ENCODE measurements at places on chromosomes 2 and 18. TPM values are rescaled to one million over a fixed set of nuclear protein-coding genes. Genes with fewer than 3 reads are reported as not detected.
A peak's percentile ranks its signal among the peaks of the same experiment; 100 is the strongest.

DNA sequence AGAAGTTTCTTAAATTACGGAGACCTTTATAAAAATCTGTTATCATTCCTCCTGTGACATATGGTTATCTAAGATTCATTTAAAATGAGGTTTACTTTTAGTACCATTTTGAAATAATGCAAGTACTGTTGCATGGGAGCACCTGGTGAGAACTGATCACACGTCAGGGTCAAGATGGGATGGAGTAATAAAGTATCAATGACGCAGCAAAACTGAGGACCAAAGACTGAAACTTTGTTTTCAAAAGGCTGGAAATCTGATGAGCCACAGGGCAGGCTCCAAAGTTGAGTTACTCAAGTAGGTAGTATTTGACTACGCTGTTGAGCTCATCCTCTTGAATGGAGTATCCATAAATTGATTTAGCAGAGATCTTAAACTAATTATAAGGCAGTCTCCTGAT lies 411.9 kb upstream of the ZNF804A start:
- H3K27ac ChIP-seq: no peak overlapping the region
- H3K4me3 ChIP-seq: no peak overlapping the region
- no peaks in the 10 kb centered on the region for H3K36me3 ChIP-seq
- no peaks in the 10 kb centered on the region for H3K27me3 ChIP-seq

GRCh38 chr2:32446369-32446768 lies 89.5 kb downstream of the BIRC6 start:
- peaks cover 8% of the 10 kb centered on the region for H3K4me1 ChIP-seq
- H3K27ac ChIP-seq: peak overlapping the region; percentile 98
- no peak for DNase-seq
- peaks cover 3% of the 10 kb centered on the region for H3K27me3 ChIP-seq

- no peak overlapping the region for H3K27ac ChIP-seq
- no peak for DNase-seq
- no peaks in the 10 kb centered on the region for H3K4me1 ChIP-seq
- H3K27me3 ChIP-seq: no peaks in the 10 kb centered on the region
- no peak overlapping the region for H3K4me3 ChIP-seq
Measured at GRCh38 chr2:157420771-157421323, 23.0 kb downstream of the CYTIP start.

GRCh38 chr2:104734937-104735586 lies 118.9 kb upstream of the POU3F3 start:
- no peak overlapping the region for H3K27ac ChIP-seq
- H3K27me3 ChIP-seq: no peaks in the 10 kb centered on the region
- H3K4me3 ChIP-seq: no peak overlapping the region
- no peaks in the 10 kb centered on the region for H3K4me1 ChIP-seq
- DNase-seq: no peak
- no peaks in the 10 kb centered on the region for H3K36me3 ChIP-seq

DNA sequence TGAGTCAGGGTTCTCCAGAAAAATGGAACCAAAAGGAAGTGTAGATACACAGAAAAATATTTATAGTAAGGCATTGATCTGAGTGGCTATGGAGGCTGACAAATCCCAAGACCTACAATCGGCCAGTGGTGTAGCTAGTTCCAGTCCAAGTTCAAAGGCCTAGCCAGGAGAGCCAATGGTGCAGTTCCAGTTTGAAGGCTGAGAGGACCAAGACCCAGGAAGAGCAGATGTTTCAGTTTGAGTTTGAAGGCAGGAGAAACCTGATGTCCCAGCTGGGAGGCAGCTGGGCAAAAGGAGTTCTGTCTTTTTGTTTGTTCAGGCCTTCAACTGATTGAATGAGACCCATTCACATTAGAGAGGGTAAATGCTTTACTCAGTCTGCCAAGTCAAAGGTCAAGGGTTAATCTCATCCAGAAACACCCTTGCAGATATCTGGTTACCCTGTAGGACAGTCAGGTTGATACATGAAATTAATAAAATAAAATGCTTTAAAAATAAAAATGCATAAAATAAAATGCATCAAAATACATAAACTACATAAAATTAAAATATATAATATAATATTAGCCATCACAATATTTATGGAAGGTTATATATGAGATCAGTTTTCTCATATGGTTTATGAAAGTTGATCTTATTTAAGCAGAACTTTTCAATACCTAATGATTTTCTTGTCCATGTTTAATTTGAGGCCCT lies 38.7 kb downstream of the KCNE4 start:
- H3K4me1 ChIP-seq: peaks cover 43% of the 10 kb centered on the region
- no peak for DNase-seq
- H3K27ac ChIP-seq: peak overlapping the region; percentile 85
- no peak overlapping the region for H3K4me3 ChIP-seq

- H3K27ac ChIP-seq: peak overlapping the region; percentile 78
- H3K36me3 ChIP-seq: no peaks in the 10 kb centered on the region
- peak; percentile 75 for DNase-seq
- peak overlapping the region; percentile 95 for H3K4me3 ChIP-seq
- peaks cover 28% of the 10 kb centered on the region for H3K4me1 ChIP-seq
Measured at GRCh38 chr18:48949606-48950535, 894 bp downstream of the SMAD7 start.

GRCh38 chr2:238509151-238509835 lies 82.6 kb downstream of the ASB1 start:
- H3K36me3 ChIP-seq: peaks cover 6% of the 10 kb centered on the region
- H3K27ac ChIP-seq: peak overlapping the region; percentile 66
- H3K27me3 ChIP-seq: no peaks in the 10 kb centered on the region

GRCh38 chr2:20467789-20468548 lies 21.1 kb downstream of the RHOB start:
- peaks cover 7% of the 10 kb centered on the region for H3K27me3 ChIP-seq
- no peak for DNase-seq
- no peaks in the 10 kb centered on the region for H3K36me3 ChIP-seq
- no peak overlapping the region for H3K4me3 ChIP-seq
- H3K4me1 ChIP-seq: no peaks in the 10 kb centered on the region
- no peak overlapping the region for H3K27ac ChIP-seq

- H3K4me3 ChIP-seq: no peak overlapping the region
- H3K27me3 ChIP-seq: no peaks in the 10 kb centered on the region
- H3K4me1 ChIP-seq: no peaks in the 10 kb centered on the region
- no peak for DNase-seq
Measured at GRCh38 chr2:117957616-117958015, 56.3 kb downstream of the CCDC93 start.

The IGFBP5 gene
- total RNA-seq: 0.51 TPM

- H3K4me3 ChIP-seq: no peak overlapping the region
- H3K36me3 ChIP-seq: no peaks in the 10 kb centered on the region
- no peaks in the 10 kb centered on the region for H3K27me3 ChIP-seq
- no peak overlapping the region for H3K27ac ChIP-seq
- no peaks in the 10 kb centered on the region for H3K4me1 ChIP-seq
Measured at GRCh38 chr2:236473691-236474090, 95.9 kb upstream of the ACKR3 start.

DNA sequence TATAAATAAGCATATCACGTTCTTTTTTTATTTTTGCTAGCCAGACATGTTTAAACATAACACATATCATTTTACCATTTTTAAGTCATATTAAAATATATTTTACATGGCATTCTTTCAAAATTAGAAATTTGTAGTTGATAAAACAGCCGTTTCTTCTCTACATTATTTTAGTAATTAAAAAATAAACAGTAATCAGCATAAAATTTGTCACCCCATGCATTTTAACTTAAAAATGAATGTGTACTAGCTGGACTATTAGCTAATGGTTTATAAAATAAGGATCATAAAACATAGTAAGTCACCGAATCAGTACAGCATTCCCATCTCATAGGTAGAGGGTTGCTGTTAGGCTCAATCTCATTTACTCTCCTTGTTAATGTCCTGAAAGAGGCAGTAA lies 433.8 kb downstream of the LRP1B start:
- H3K4me3 ChIP-seq: no peak overlapping the region
- peaks cover 2% of the 10 kb centered on the region for H3K4me1 ChIP-seq
- no peak overlapping the region for H3K27ac ChIP-seq
- no peaks in the 10 kb centered on the region for H3K27me3 ChIP-seq

The NEU4 gene
- total RNA-seq: 0.88 TPM

DNA sequence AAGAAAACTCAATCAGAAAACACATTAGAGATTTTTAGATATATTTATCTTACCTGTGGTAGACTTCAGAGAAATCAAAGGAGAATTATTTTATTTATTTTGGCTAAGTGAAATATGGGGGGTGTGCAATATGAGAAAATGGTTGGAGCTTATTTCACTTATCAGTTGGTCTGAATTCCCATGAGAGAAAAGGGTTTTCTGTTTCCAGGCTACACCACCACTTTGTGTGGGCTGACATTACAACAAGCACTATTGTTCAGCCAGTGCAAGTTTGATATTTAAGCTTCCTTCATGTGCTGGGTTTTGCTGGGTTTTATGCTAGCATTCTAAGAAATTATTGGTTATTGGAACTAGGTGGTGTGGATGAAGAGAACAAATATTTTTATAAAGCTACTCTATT lies 33.5 kb downstream of the RMND5A start:
- peaks cover 17% of the 10 kb centered on the region for H3K36me3 ChIP-seq
- H3K27me3 ChIP-seq: no peaks in the 10 kb centered on the region
- no peak overlapping the region for H3K4me3 ChIP-seq
- DNase-seq: no peak

DNA sequence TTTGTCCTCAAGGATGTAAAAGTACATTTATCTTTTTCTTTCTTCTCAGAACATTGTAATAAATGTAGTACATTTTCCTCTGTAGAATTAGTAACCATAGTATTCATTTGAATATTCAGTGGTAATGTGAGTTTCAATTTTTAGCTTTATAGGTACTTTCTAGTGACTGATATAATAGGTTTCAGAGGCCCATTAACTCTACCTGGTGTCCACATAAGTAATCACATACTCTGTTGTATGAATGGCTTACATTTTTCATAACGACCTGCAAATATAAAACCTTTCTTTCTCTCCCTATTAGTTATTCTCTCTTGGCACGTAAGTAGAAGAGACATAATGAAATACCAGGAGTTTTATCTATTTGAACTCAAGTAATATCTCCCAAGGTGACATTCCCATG lies 1017.6 kb downstream of the DPP10 start:
- H3K4me3 ChIP-seq: no peak overlapping the region
- no peaks in the 10 kb centered on the region for H3K27me3 ChIP-seq

GRCh38 chr2:43402002-43402401 lies 175.6 kb upstream of the ZFP36L2 start:
- H3K27ac ChIP-seq: no peak overlapping the region
- no peak for DNase-seq
- H3K4me3 ChIP-seq: no peak overlapping the region
- no peaks in the 10 kb centered on the region for H3K36me3 ChIP-seq
- peaks cover 4% of the 10 kb centered on the region for H3K4me1 ChIP-seq

GRCh38 chr18:25531207-25531606 lies 179.2 kb upstream of the ZNF521 start:
- peaks cover 4% of the 10 kb centered on the region for H3K4me1 ChIP-seq
- DNase-seq: no peak
- H3K36me3 ChIP-seq: no peaks in the 10 kb centered on the region
- no peak overlapping the region for H3K27ac ChIP-seq
- H3K27me3 ChIP-seq: peaks cover 2% of the 10 kb centered on the region
- no peak overlapping the region for H3K4me3 ChIP-seq

The CHRNA1 gene
- 161 TPM for total RNA-seq

- no peaks in the 10 kb centered on the region for H3K36me3 ChIP-seq
- no peak for DNase-seq
- no peaks in the 10 kb centered on the region for H3K27me3 ChIP-seq
- no peak overlapping the region for H3K27ac ChIP-seq
Measured at GRCh38 chr2:227450311-227450841, 21.6 kb upstream of the AGFG1 start.

The LBX2 gene
- total RNA-seq: 0.96 TPM

GRCh38 chr2:42338567-42339190 lies 22.3 kb downstream of the COX7A2L start:
- H3K36me3 ChIP-seq: peaks cover 8% of the 10 kb centered on the region
- H3K27ac ChIP-seq: no peak overlapping the region
- H3K27me3 ChIP-seq: peaks cover 3% of the 10 kb centered on the region
- no peak for DNase-seq

- DNase-seq: no peak
- no peaks in the 10 kb centered on the region for H3K4me1 ChIP-seq
- no peaks in the 10 kb centered on the region for H3K36me3 ChIP-seq
- H3K27ac ChIP-seq: no peak overlapping the region
- no peaks in the 10 kb centered on the region for H3K27me3 ChIP-seq
Measured at GRCh38 chr2:135773917-135774316, 32.3 kb downstream of the UBXN4 start.

- H3K4me3 ChIP-seq: no peak overlapping the region
- H3K4me1 ChIP-seq: peaks cover 4% of the 10 kb centered on the region
- peaks cover 5% of the 10 kb centered on the region for H3K36me3 ChIP-seq
- H3K27ac ChIP-seq: no peak overlapping the region
- no peak for DNase-seq
Measured at GRCh38 chr2:10556271-10557140, 108.4 kb upstream of the ODC1 start.

The PAIP2B gene
- total RNA-seq: 15.6 TPM

The TXNDC2 gene
- not detected for total RNA-seq

DNA sequence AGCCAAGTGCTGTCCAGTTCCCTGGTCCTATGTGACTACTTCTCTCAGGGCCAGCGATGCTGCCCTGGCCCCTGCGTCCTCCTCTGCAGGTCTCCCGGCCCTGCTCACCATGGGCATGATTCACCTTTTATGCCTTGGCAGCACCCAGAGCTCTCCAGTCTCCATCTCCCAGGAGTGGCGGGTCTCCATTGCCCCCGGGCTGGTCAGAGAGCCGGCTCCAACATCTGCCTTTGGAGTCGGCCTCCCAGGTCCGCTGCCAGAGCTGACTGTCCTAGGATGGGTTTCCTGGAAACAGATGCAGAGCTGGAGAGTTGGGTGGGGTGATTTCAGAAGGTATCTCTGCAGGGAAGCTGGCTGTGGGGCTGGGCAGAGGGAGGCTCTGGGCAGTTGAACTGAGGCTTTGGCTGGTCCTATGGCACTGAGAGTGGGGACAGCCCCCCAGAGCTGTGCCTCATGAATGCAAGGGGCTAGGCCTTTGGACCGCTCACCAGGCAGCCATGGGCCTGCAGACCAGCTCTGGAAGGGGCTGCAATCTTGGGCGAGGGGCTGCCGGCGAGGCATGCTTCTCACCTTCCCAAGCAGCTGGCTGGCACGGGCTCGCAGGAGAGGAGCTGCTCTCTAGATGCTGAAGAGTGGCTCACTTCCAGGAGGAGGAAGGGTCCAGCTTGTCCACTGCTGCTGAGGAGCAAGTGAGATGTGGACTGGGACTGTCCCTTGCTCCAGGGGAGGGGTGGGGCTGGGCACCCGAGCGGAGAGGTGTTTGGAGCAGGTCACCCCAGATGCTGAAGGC lies 59.8 kb upstream of the HS6ST1 start:
- H3K36me3 ChIP-seq: no peaks in the 10 kb centered on the region
- no peak for DNase-seq
- no peak overlapping the region for H3K27ac ChIP-seq

All from glutamatergic neuron (in vitro differentiated cells).